ENCODE measurements at places on chromosomes 4 and X.

DNA sequence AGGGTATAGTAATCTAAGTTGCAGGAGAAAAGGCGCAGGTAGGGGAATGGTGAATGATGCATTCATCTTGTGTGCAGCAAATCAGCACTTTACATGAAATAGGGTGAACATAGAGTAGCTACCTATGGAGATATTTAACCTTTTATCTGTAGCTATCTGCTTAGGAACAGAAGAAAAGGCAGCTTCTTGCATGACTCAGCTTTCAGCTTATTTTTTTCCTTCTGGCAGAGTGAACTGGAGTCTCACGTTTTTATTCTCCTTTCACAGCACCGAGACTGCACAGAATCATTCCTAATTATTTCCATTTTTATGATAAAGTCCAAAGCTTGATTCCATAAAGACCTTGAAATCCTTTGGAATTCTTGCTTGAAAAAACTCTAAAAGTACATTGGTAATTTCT is 4.8 kb upstream of the SCOC start:
- no peak for DNase-seq

DNA sequence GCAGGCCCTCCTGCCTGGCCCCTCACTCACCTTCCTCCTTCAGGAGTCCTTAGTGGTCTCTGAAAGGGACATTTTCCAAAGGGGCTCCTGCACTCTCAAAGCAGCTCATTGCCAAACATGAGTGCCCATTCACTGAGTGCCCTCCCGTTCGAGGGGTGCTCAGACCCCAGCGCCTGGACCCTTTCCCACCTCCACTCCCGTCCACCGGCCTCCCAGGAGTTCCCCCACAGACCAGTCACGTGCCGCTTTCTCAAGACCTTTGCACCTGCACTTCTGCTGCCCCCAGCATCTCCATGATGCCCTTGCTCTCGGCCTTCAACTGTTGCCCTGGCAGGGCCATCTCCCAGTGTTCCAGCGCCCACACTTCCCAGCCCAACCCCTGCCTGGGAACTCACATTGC is 89.5 kb downstream of the ADRA2C start:
- no peak for DNase-seq

- no peak for DNase-seq
Measured at GRCh38 chr4:33780952-33781791, 2463.1 kb downstream of the ARAP2 start.

- no peak for DNase-seq
Measured at GRCh38 chr4:162523171-162523570, 359.4 kb upstream of the FSTL5 start.

GRCh38 chrX:95640226-95640625 is 1044.4 kb upstream of the DIAPH2 start:
- no peak for DNase-seq

- DNase-seq, result no peak
Measured at GRCh38 chr4:85970535-85970934, 389.3 kb downstream of the MAPK10 start.

GRCh38 chr4:35925806-35926205 is 318.5 kb downstream of the ARAP2 start:
- DNase-seq, result no peak

DNA sequence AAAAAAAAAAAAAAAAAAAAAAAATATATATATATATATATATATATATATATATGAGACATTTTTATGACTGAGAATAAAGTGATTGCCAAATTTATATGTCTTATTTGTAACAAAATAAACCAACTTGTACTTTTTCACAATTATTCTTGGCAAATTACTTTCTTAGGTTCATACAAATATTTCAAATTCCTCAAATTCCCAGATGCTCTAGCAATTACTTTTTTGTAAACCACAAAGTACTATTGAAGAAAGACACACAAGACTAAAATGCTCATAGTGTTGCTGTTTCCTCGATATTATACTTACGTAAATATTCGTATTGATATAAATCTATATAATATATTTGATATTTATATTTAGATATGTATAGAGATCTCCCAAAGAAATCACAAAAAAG is 390.0 kb downstream of the FAT4 start:
- DNase-seq, result no peak

DNA sequence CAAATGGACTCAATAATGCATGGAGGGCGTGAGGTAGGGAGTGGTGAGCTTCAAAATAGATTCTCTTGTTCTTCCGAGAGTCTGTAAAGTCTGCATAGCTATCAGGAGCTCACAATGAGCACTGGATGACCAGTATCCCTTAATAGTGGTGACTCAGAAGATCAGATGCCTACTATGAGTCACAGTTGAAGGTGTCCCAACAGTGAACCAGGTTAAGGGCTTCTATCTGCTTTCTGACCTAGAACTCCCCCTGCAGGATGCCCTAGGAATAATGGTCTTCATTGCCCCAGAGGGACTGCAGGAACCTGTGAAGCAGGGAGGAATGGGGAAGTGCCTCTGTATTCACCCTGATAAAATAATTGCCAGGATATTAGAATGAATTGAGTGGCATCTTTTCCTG is 22.1 kb downstream of the DGKK start:
- DNase-seq, result peak; percentile 16

GRCh38 chrX:79147477-79147876 is 3.0 kb downstream of the GPR174 start:
- DNase-seq, result no peak

DNA sequence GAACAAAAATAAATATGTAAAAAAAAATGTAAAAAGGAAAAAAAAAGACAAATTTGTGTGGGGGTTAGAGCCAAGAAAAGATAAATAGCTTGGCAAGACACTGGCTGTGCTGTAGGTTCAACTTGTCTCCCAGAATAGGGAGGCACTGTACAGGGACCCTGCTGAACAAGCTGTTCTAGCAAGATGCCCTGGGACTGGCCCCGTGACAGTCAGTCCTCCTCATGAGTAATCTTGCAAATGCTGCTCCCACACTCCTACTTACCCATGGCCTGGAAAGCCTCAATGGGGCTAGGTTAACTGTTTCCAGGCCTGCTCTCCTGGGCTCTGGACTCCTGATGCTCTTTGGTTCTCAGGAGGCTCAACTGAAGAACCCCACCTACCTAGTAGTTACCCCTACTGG is 106.8 kb downstream of the ATG4A start:
- no peak for DNase-seq

- DNase-seq, result no peak
Measured at GRCh38 chrX:103503853-103504207, 15.5 kb downstream of the RAB40A start.

DNA sequence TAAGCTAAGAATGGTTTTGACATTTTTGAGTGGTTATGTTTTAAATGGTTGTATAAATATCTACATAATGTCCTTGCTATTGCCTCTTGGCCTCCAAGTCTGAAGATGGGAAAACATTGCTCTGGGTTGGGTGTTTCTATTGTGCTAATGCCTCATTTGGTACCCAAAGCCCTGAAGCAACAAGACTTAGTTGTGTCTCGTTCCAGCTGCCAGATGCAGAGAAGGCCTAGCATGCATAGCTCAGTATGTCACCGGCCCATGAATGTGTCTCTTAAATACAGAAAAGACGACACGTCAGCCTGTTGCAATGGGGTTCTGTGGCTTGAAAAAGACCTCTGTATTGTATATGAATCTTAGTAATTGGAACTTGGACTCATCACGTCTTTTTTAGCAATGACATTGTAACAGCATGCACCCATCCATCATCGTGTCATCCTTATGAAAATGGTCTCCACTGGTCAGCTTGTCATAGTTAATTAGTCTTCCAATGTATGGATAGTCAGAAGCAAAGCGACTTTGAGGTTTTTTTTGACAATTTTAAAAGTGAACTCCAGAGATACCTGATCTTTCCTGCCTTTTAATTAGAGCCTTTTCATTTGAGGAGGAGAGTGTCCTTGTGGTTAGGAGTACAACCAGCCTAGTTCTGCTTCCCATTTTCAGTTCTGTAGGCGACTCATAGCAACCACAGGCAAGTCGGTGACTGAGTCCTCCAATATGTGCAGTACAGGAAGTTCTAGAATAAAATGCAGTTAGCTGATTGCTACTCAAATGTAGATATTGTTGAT is 126.4 kb upstream of the GATB start:
- DNase-seq, result no peak

GRCh38 chrX:119990556-119991004 is 47.0 kb upstream of the NKAP start:
- DNase-seq, result no peak

- no peak for DNase-seq
Measured at GRCh38 chrX:10841579-10841978, 221.2 kb upstream of the MID1 start.

DNA sequence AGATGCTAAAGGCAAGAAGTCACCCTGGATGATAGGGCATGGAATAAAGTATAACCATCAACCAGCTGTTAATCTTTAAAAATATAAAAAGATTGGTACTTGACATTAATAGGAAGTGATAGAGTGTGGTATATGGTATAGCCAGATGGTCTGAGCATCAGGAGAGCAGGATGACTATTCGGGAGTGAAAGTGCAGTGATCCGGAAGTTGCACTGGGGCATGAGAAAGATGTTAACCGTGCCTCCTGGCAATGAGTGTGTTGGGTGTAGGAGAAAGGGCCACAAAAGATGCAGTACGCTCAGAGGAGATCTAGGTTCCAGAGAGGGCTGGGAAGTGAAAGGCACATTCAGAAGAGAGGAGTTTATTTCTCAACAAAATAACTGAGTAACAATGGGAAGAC is 65.0 kb downstream of the TSPAN7 start:
- DNase-seq, result no peak

- DNase-seq, result no peak
Measured at GRCh38 chr4:101596781-101597552, 193.6 kb upstream of the BANK1 start.

- DNase-seq, result peak; percentile 39
Measured at GRCh38 chr4:184648313-184649025, 778 bp downstream of the CASP3 start.

GRCh38 chr4:122584519-122584918 is 36.3 kb downstream of the IL21 start:
- DNase-seq, result peak; percentile 23

GRCh38 chrX:152850465-152850864 is 19.6 kb downstream of the NSDHL start:
- DNase-seq, result no peak

- DNase-seq, result no peak
Measured at GRCh38 chr4:153126137-153126536, 78.1 kb upstream of the TRIM2 start.

DNA sequence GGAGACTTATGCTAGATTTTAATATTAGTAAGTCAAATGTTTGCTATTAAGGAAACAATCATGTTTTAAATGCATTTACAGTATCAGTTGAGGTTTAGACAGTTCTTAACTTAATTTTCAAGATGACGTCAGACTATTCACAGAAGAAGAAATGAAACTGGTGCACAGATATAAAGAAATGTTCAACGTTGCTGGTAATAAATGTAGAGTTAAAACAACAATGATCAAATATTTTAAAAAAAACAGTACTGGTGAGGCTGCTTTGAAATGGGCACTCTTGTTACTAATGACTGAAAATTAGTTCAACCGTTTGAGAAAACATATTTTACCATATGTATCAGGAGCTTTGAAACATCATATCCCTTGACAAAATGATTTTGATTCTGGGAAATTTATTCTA is 44.2 kb downstream of the ABHD18 start:
- no peak for DNase-seq

DNA sequence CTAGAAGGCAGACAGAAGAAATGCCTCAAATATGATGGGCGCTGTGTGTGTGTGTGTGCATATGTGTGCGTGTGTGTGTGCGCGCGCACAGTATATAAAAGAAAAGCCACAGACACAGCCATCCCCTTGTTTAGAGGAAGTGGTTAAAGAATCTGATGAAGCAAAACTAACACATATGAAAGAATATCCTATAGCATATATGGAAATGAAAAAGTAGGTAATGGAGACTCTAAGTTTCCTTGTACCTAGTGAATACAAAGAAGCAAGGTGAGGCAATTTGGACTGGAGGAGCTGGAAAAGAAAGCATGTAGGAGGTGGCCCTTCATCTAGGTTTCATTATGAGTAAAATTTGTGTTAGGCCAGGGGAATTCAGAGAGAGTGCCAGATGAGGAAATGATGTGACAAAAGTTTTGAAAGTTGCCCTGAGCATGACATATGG is 58.6 kb upstream of the MCF2 start:
- DNase-seq, result no peak

- no peak for DNase-seq
Measured at GRCh38 chrX:103073467-103073866, 9.5 kb upstream of the BEX1 start.

GRCh38 chr4:184448821-184449220 is 25.5 kb downstream of the IRF2 start:
- DNase-seq, result no peak

GRCh38 chr4:3414421-3415279 is 27.1 kb upstream of the HGFAC start:
- DNase-seq, result no peak

- DNase-seq, result no peak
Measured at GRCh38 chr4:148922497-148922896, 480.3 kb upstream of the NR3C2 start.

GRCh38 chr4:109451544-109452273 is 18.1 kb downstream of the SEC24B start:
- no peak for DNase-seq

- DNase-seq, result no peak
Measured at GRCh38 chrX:49111791-49112190, 11.7 kb downstream of the GPKOW start.

DNA sequence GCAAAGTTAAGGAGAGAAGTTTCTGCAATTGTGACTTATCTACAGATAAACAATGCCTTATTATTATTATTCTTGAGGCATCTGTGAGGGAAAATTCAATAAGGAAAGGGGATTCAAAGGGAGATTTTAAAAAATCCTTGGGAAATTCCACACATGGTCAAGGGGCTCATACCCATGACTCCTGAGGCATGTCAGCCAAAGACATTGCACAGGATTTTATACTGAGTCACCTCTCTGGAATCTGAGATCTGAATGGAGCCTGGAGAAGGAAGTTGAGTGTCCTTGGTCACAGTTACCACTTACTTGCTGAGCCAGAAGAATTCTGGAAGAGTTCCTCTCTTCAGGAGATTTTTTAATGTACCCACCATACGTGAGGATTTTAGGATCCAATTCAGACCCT is 14.4 kb upstream of the CXCL8 start:
- no peak for DNase-seq

Measured in activated naive CD4-positive, alpha-beta T cell treated with anti-CD3 and anti-CD28 coated beads, Interleukin-2, amount 50 U/mL, for 72 hours (primary cell).